Activated T-cell treated with anti-CD3 and anti-CD28 coated beads for 48 hours (primary cell): ENCODE measurements at places on chromosomes 16 and 17.
A peak's percentile ranks its signal among the peaks of the same experiment; 100 is the strongest.

DNA sequence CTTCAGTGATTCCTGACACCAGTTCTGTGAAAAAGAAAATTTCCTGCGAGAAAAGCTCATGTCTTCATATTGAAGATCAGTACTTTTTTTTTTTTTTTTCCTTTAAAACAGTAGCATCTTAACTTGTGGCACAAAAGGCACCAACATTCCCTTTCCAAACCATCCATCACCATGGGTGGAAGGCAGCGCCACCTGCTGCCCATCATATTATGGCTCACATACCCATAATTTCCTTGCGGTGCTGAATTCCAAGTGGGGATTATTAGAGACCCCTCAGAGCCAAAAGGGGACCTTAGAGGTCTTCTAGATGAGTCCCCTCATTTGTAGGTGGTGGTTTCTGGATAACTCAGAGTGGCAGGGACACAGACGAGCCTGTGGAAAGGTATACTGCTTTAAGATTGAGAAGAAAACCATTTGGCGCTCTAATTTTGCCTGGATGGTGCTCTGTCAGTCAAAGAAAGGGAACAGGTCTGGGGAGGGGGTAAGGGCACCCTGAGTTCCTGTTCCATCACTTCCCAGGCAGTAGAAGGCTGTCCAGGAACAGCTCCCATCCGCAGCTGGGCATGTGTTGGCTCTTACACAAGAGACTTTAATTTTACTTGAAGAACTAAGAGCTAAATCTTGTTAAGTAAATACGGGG, 7.9 kb upstream of the SOST start:
- DNase-seq: no peak

- DNase-seq: no peak
Measured at GRCh38 chr17:57017625-57018024, 39.7 kb downstream of the SCPEP1 start.

- DNase-seq: peak; percentile 81
Measured at GRCh38 chr17:9575381-9576101, at the start of gene STX8. STX8 (minus strand) TSS chr17:9575820; CDS start chr17:9575808, 12 bp downstream.

GRCh38 chr17:80504686-80505413, 28.4 kb upstream of the NPTX1 start:
- no peak for DNase-seq

- DNase-seq: no peak
Measured at GRCh38 chr16:85649411-85650134, 36.5 kb downstream of the GSE1 start.

DNA sequence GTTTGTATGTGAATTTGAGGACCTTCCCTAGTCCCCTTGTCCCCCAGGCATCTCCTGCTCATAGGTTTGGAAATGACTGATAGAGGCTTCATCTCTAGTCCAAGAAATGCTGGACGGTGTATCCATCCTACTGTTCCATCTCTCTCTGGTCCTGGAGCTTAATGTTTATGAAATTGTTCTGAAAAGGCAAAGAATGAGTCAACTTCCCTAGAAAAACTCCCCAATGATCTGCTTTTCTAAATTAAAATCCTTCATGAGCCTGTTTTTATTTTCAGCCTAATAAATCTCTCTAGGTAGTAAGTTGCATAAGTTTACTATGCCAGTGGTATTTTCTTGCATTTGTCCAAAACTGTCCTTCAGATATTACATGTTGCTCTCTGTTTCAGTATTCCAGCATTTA, 2.1 kb upstream of the IGSF6 start:
- no peak for DNase-seq

DNA sequence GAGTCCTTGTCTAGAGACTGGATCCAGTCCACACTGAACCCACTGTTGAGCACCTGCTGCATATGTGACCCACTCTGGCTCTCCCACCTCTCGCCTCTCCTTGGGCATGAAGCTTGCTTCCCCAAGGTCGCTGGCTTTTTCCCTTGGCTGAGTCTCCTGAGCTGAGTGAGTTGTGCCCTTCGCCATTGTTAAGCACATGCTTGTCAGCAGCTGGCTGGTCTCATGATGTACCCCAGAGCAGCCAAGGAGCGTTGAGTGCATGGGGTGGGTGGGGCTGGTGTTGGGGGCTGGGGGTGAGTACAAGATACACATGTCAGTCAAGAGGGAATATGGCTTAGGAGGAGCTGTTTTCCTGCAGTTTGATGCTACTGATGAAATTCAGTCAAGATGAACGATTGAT, 165.6 kb downstream of the SNX29 start:
- DNase-seq: no peak

- DNase-seq: no peak
Measured at GRCh38 chr17:54982399-54982798, 13.8 kb downstream of the STXBP4 start.

DNA sequence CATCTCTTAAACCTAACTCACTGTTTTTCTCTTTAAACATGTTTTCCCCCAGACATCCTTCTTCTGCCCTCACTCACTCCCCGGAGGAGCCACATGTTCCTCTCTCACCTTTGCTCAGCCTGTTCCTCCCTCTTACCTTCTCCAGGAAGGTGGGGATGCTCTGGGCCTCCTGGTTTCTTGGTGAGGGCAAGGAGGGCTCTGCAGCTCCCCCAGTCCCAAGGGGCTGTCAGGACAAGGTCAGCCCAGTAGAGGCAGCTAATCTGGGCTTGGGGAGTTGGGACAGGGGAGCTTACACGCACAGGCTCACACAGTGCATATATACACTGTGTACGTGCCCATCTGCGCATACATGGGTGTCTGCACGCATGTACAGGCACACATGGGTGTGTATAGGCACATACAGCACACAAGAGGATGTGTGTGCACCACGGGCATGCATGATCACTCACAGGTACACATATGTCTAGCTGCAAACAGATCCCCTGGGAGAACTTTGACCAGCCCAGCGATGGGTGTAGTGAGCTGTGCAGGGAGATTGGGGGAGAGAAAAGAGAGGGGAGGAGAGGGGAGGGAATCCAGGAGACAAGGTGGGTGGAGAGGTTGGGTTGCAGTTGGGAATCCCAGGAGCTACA, 28.6 kb upstream of the SPNS3 start:
- DNase-seq: no peak

DNA sequence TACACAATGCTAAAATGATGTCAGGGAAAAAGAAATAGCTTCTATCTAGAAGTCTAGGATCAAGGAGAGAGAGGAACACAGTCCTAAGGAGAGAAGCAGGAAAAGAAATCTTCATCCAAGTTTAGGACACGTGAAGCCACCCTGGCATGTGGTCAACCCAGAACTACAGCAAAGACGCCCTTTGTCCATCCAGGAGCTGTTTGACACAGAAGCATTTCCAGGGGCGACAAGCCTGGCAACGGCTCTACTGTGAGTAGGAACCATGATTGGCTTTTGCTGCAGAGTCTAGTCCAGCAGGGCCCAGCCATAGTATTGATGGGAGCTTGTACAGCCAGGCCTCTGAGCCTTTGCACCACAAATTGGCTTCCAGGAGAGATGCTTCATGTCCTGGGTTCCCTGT, 185.4 kb upstream of the RPL38 start:
- DNase-seq: no peak

DNA sequence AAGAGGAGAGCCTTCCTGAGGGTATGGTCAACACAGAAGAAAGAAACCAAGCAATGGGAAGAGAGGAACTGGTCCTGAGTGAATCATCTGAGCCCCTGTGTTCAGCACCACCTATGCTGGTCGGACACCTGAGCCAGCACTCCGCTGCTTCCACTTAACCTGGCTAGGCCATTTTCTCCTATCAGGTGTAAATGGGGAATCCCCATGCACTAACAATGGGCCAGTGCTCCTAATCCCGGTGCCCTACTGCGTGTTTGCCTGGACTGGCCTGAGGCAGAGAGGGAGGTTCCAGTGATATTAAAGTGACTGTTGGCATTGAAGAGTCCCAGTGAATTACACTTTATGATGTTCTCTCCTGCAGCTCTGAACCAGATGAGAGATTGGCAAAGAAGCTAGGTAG, 34.4 kb upstream of the XYLT2 start:
- no peak for DNase-seq

DNA sequence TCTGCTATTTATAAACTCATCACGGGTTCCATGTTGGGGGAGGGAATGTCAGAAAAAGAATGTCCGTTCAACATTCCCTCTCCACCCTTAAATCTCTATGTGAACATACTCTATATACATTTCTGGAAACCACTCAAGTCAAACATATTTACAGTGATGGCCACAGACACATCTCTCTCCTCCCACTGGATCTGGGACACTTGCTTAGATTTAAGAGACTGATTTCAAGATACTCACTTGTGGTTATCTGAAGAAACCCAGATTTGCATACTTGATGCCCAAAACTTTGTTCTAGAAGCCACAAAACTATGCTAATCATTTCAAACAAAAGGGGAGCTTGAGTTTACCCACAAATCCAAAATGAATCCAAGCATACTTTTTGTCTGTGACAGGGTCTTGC, 182.9 kb upstream of the SOX9 start:
- no peak for DNase-seq

GRCh38 chr17:2925011-2925410, 128.8 kb downstream of the RAP1GAP2 start:
- no peak for DNase-seq

DNA sequence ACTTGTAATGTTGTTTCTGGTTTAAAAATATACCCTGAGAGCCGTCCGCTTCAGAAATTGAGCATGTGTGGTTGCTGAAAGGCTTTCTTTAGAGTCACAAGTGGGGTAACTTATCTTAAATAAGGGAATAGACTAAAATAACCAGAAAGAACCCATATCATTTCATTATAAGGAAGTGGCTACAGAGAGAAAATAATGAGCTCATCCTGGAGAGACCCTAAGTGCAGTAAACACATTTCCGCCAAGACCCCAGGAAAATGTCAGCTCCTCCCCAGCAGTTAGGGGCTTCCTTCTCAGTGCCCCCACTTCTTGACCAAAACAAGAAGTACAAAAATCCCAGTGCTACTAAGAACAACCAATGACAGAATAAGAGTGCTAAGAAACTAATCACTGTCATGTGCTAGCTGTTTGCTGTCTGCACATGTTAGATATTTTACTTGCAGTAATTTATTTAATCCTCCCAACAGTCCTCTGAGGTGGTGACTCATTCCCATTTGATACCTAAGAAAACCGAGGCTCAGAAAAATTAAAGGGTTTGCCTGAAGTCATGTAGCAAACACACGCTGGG, 83.5 kb downstream of the CDYL2 start:
- DNase-seq: no peak

- no peak for DNase-seq
Measured at GRCh38 chr16:10090816-10091215, 91.4 kb downstream of the GRIN2A start.

DNA sequence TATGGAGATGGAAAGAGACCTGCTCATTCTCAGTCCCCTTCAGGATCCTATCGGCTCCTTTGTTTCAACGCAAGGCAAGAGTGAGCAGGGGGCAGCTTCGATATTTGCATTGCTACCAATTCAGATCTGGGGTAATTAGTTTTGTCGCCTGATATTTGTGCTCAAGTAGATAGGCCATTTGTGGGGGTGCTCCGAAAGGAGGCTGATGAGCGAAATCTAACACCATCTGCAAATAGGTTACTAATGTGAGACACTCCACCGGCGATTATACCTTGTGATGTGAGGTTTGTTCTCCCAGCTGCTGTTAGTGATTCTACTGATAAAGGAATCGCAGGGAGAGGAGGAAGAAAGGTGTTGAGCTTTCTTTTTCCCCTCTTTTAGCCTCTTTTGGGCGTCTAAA, 31.5 kb downstream of the WSCD1 start:
- no peak for DNase-seq

- DNase-seq: peak; percentile 83
Measured at GRCh38 chr16:68040506-68041288, 17.6 kb downstream of the DUS2 start.

- DNase-seq: no peak
Measured at GRCh38 chr16:89307421-89307805, 89.9 kb downstream of the ZNF778 start.

DNA sequence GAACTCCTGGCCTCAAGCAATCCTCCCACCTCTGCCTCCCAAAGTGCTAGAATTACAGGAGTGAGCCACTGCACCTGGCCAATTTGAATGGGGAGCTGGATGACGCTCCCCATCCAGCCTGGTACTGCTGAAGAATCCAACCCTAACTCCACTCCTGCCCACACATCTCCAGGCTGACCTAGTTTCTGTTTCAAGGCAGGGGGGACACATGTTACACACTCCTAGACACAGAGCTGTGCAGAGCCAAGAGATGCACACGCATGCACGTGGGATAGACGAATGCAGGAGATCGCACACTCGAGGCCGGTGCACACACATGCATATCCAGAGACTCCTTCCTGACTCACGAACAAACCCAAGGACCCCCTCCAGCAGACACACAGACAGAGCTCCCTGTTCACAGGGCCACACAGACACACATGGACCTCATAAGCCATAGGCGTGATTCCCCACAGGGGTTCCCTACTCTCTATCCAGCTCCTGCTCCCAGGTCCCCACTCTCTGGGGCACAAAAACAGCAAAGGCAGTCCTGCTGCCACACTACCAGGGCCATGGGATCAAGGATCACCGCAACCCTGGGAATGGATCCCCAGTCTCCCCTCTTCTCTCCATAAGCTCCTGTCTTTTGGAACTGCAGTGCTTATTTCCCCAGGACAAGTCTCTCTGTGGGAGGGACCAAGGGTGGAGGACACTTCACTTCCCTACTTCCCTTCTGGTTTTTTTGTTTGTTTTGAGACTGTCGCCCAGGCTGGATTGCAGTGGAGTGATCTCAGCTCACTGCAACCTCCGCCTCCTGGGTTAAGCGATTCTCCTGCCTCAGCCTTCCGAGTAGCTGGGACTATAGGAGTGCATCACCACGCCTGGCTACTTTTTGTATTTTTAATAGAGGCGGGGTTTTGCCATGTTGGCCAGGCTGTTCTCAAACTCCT, 14.4 kb downstream of the EPOP start:
- no peak for DNase-seq

DNA sequence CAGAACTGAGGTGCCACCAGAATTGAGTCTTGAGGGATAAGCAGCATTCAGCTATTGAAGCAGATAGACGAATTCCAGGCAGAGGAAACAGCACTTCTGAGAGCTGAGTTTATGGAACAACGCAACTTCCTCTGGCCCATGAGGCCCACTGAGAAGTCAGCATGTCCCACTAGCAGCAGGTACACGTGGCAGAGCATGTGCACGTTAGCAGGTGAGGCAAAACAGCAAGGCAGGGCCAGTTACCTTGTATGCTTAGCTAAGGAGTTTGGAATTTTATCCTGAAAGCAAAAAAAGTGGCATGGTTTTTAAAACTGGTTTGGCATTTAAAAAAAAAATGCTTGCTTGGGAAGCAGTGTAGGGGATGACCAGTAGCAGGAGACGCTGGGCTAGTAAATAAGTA, 305.6 kb downstream of the CPPED1 start:
- DNase-seq: no peak

- no peak for DNase-seq
Measured at GRCh38 chr16:46711106-46712058, 21.9 kb downstream of the ORC6 start.

- no peak for DNase-seq
Measured at GRCh38 chr17:11391134-11391533, 150.1 kb downstream of the SHISA6 start.

GRCh38 chr17:37051833-37052232, 103.1 kb downstream of the AATF start:
- DNase-seq: no peak

- DNase-seq: no peak
Measured at GRCh38 chr17:15509095-15509494, 41.7 kb upstream of the CDRT4 start.
